Fibroblast of villous mesenchyme (primary cell): ENCODE measurements at places on chromosomes 13 and 19. TPM values are rescaled to one million over a fixed set of nuclear protein-coding genes. Genes with fewer than 3 reads are reported as not detected.
A peak's percentile ranks its signal among the peaks of the same experiment; 100 is the strongest.

FGF22 gene
- total RNA-seq = not detected in 2 replicates

CNN1 gene
- total RNA-seq = 61.3 and 148 TPM in 2 replicates

FFAR3 gene
- total RNA-seq = not detected in 2 replicates

PRTN3 gene
- not detected in 2 replicates for total RNA-seq

FBXO27 gene
- total RNA-seq = 2.9 and 4.7 TPM in 2 replicates

AP1M2 gene
- 6.1 and 13.4 TPM in 2 replicates for total RNA-seq

DNA sequence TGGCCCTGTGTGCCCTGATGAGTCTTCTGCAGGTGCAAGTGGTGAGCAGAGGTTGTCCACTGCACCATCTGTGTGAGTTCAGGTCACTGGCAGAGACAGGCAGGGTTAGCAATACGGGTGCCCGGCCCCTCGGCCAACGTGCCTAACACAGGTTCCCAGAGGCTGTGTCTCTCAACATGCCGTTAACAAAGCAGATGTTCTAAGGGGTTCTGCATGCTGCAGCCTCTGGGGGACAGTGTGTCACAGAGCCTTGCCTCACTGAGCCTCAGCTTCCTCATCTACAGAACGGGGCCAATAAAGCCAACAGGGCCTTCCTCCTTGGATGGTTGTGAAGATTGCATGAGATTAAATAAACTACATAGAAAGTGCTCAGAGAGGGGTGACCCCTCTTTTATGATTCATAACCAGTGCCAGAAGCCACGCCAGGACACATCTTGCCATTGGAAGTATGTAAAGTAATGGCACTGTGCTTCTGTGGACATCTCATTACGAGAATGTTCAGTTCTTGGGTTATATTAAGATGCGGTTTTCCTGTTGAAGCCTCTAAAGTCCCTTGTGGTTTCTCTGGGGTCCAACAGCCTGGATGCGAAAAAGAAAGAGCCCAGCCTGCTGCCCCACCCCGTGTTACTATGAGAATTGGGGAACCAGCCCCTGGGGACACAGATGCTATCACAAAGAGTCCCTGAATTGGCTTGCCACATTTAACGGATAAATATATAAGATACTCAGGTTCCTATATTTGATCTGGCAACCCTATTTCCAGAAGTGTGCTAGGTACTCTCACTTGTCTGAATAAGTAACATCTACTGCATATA is 11.2 kb upstream of the ARHGEF18 start:
- DNase-seq = no peak

DNA sequence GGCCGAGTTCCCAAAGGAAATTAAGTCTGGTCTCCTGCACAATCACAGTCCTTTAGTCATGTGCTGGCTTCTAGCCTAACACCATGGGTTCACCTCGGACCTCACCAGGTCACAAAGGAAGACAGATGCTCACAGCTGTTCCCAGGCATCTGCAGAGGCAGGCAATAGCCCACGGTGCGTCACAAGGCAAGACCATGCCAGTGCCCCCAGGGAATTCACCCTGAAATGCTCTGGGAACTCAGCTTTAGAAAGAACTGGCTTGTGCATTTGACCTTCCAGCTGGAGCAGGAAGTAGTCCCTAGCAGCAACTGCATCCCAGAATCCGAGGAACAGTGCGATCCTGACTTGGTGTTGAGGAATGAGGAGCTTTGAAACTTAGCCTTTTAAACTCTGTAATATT is 96.8 kb upstream of the WASF3 start:
- peak; percentile 51 for DNase-seq

DNA sequence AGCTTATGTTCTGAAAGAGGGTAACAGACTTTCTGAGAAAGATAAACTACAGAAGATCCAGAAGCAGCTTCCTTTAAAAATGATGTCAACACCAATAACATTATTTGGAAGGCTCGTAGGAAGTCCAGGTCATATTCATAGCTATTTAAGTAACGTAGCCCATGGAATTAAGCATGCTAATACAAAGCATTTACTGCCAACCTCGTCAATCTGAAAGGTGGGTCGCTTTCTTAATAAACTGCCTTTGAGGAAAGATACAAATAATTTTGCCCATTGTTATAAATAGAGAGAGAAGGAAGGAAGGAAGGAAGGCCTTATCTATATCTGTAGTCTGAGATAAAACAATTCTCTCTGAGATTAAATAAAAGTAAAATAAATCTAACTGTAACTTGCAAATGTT is 80.3 kb downstream of the STARD13 start:
- no peak for DNase-seq

DNA sequence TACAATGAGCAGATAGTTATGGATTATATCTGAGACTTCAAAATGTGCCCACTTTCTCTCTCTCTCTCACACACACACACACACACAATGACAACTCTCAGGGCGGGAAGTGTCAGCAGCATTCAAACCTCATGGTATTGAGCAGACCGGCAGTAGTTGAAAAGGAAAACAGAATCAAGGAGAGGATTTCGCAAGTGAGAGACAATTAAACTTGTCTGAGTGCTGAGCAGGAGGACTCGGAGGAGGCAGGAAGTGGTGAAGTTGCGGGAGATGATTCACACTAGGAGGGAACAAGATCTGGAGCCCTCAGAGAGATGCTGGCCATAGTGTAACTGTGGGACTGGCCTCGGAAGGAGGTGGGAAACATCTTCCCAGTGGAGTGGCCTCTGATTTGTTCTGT is 353.1 kb downstream of the EFNB2 start:
- DNase-seq = peak; percentile 91

GRCh38 chr19:49851456-49852259 is 699 bp downstream of the PTOV1 start:
- DNase-seq = peak; percentile 44

- peak; percentile 77 for DNase-seq
These were observed 392.1 kb downstream of the EFNB2 start for GRCh38 chr13:106143392-106143791.

GRCh38 chr13:48159826-48160225 is 64.9 kb upstream of the MED4 start:
- peak; percentile 7 for DNase-seq

DNA sequence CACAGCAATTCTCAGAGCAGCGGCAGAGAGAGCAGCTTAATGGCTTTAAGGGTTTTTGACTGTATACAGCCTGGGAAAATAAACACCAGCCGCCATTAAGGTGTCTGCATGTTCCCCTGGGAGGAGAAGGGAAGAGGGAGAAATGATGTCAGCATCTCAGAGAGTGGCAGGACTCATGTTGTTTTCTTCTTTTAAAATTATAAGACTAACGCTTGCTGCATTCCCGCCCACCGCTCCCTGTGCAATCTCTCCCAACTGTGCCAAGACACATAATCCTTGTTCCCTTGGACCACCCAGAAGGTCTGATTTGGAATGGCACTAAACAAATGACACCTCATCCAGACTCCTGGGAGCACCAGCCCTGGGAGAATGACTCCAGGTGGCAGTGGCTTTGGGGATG is 27.7 kb upstream of the FAM216B start:
- peak; percentile 20 for DNase-seq

- DNase-seq = no peak
These were observed 130.2 kb upstream of the SPACA7 start for GRCh38 chr13:112245989-112246388.

DNA sequence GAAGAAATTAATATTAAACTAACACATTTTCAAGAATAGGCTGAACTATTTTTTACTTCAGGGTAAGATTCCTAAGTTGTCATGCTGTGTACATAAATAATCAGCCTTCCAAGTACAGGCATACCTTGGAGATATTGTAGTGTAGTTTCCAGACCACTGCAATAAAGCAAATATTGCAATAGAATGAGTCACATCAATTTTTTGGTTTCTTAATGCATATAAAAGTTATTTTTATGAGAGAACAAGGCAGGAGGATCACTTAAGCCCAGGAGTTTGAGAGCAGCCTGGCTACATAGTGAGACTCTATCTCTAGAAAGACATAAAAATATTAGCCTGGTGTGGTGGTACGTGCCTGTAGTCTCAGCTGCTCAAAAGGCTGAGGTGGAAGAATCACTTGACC is 511.5 kb downstream of the UQCRFS1 start:
- DNase-seq = peak; percentile 0

DNA sequence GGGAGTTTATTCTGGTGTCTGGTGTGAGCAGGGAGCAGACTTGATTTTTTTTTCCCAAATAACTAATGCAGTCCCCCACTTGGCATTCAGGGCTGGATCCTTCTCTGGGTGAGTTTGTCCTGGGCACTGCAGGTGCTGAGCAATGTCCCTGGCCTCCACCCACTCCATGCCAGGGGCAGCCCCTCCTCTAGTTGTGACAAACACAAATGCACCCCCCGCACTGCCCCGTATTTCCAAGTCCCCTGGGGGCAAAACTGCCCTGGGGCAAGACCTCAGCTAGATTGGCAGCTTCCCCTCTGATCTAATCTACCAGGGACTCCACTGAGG is 6.4 kb downstream of the MOB3A start:
- no peak for DNase-seq

DNA sequence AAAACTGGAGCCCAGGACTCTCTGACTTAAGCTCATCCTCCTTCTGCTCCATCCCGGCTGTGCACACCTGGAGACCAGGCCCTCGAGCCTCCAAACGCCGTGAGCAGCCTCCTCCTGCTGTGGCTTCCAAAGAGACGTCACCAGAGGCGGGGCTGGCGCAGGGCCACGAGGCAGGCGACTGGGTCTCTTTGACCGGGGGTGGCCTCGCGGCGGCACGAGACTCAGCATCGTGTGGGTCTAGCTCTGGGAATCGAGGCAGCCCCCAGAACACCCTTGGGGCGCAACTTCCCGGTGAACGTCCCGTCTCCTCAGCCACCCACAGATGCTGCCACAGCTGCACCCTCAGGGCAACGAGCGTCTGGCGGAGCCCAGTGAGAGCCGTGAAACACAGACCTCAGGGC is 22.8 kb downstream of the RASA3 start:
- DNase-seq = peak; percentile 55

DNA sequence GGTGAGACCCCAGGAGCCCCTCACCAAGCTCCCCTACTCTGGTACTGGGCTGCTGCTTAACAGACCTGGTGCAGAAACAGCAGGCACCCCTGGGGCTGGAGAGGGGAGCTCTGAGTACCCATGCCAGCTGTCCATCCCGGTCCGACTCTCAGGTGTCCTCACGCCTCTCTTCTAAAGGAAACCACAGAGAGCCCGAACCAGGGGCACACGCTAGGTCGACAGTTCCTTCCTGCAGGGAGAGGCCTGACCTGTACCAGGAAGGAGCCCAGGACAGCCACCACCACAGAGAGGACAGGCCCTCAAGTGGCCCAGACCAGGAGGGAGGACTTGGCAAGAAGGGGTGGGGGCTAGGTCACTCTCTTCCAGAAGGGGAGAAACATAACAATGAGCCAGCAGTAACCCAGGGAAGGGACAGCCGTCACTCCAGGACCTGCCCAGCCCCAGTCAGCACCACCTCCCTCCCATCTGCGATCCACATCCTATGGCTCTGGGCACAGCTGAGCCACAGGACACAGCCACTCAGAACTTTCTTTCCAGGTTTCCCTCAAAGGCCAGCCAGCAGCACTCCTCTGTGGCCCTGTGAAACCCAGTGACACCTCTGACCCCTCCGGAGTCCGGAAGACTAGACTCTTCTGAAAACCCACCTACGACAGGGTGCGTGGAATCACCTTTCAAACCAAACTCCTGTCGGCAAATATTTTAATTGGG is 13.0 kb upstream of the SLC35E1 start:
- no peak for DNase-seq

- DNase-seq = no peak
These were observed 2657.6 kb upstream of the PCDH20 start for GRCh38 chr13:64073203-64073602.

GRCh38 chr19:44883922-44884321 is 7.1 kb upstream of the TOMM40 start:
- DNase-seq = no peak

GRCh38 chr13:45374917-45375316 is 33.9 kb upstream of the TPT1 start:
- no peak for DNase-seq

GRCh38 chr13:53321296-53321801 is 292.7 kb downstream of the OLFM4 start:
- no peak for DNase-seq

- DNase-seq = no peak
These were observed 328.4 kb downstream of the SLC7A1 start for GRCh38 chr13:29266756-29267733.

GRCh38 chr13:83975655-83976165 is 93.4 kb upstream of the SLITRK1 start:
- DNase-seq = no peak

DNA sequence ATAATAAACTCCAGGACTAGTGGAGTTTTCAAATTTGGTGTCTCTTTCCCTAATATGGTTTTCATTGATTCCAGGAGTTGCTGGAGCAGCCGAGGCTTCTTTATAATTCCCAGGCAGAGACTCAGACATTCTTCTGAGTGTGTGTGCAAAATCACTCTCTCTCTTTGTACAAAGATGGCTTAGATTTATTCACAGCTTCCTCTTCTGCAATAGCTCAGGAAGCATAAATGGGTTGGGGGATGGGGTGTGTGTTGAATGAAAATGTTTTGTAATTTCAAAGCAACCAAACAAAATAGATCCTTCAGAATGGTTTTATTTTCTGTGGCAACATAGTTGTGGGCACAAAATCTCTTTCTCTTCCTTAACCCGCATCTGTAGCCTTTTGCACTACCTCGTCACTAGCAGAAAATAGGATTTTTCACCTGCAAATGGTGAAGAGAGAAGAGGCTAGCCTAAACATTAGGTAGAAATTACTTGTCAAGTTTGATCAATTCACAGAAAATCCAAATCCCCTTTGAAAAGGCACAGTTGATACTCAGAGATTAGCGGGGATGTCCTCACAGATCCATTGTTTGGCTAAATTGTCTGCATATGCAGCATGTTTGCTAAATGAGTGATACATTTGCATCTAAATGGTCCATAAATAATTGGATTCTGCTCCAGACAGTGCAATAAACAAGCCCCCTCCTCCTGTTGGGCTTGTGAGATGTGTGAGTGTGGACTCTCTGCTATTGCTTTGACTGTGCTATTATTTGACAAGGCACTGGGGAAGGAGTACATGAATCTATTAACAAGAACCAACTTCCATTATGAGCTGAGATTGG is 66.7 kb downstream of the CBY2 start:
- DNase-seq = no peak

- DNase-seq = no peak
These were observed 4.8 kb upstream of the ANGPTL8 start for GRCh38 chr19:11234486-11235075.
